Fibroblast of upper back skin (primary cell): ENCODE measurements at places on chromosomes 12 and 14.

DNA sequence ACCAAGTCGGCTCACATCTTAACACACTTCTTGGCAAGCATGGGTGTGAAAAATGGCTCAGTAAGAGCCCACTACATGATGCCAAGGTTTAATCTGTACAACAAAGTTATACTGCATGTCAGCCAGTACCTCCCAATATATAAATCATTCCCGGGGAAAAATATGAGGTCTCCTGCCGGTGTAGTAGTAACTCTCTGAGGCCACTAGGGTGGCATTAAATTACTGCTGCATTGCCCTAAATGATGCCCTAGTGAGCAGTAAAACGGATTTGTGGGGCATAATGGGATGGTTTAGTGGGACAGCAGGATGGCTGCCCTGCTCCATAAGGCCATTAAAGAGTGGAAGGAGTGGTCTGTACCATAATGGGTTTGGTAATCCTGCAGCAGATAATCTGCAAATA lies 267.7 kb downstream of the MED13L start:
- DNase-seq: no peak

DNA sequence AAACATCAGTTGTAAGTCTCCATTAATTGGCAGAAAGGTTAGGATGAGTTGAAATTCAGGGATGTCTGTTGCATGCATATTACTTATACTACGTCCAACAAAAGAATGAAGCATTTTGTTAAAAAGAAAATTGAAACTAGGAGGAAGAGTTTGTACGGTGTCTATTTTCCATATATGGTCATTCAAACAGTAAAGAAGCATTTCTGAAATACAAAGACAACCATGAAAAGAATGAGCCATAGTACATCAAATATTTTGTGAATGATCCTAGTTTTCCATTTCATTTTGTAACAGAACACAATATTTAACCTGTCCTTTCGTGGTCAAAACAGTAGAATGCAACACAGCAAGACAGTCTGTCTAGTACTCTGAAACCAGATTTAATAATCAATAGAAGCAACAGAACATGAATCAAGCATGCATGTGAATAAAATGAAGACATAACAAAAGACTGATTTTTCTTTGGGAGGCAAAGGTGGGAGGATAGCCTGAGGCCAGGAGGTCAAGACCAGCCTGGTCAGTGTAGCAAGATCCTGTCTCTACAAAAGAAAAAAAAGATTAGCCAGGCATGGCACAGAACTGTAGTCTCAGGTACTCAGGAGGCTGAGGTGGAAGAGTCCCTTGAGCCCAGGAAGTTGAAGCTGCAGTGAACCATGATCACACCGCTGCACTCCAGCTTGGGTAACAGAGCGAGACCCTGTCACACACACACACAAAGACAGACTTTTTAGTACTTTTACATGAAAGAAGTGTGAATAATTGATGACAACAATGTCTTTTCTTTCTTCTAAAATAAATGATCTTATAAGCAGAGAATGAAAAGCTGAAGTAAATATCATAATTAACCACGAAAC lies 156.0 kb downstream of the LRIG3 start:
- DNase-seq: peak; percentile 82

GRCh38 chr12:2689879-2690278 lies 104.9 kb upstream of the FKBP4 start:
- DNase-seq: no peak

GRCh38 chr14:76083796-76084765 lies 67.6 kb upstream of the GPATCH2L start:
- DNase-seq: no peak

DNA sequence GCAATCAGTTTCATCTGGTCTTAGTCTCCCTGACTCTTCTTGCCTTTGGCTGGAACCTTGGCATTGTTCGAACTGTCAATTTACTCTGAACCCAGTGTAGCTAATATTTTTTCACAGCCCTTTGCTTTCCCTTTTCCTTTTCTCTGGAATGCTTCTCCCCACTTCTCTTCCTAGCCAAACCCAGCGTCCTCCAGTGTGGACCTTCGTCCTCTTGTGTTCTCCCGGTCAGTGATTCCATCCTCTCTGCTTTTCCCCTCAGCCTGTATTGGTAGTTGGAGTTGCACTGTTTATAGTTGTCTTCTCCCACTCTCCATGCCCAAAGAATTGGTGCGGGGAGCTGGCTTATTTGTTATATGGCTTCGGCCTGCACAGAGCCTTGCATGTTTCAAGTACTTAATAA lies 9.4 kb downstream of the ACVR1B start:
- no peak for DNase-seq
